Effector memory CD8-positive, alpha-beta T cell (primary cell): ENCODE measurements at places on chromosomes 12 and 14.

- H3K27me3 ChIP-seq = peaks cover 47% of the 10 kb centered on the region
- no peak for DNase-seq
Observed at GRCh38 chr14:64298773-64299172, 4.6 kb upstream of the ESR2 start.

- no peaks in the 10 kb centered on the region for H3K27me3 ChIP-seq
- DNase-seq = no peak
- no peaks in the 10 kb centered on the region for H3K4me1 ChIP-seq
- H3K36me3 ChIP-seq = no peaks in the 10 kb centered on the region
- H3K4me3 ChIP-seq = no peak overlapping the region
- H3K27ac ChIP-seq = no peak overlapping the region
Observed at GRCh38 chr14:85016496-85016895, 513.4 kb upstream of the FLRT2 start.

- no peak overlapping the region for H3K4me3 ChIP-seq
- peaks cover 3% of the 10 kb centered on the region for H3K4me1 ChIP-seq
Observed at GRCh38 chr14:103545219-103545914, 16.4 kb downstream of the TRMT61A start.

- no peak overlapping the region for H3K4me3 ChIP-seq
- DNase-seq = no peak
- peaks cover 4% of the 10 kb centered on the region for H3K36me3 ChIP-seq
- no peaks in the 10 kb centered on the region for H3K27me3 ChIP-seq
- H3K4me1 ChIP-seq = peaks cover 27% of the 10 kb centered on the region
Observed at GRCh38 chr14:93304771-93305170, 28.1 kb downstream of the BTBD7 start.

DNA sequence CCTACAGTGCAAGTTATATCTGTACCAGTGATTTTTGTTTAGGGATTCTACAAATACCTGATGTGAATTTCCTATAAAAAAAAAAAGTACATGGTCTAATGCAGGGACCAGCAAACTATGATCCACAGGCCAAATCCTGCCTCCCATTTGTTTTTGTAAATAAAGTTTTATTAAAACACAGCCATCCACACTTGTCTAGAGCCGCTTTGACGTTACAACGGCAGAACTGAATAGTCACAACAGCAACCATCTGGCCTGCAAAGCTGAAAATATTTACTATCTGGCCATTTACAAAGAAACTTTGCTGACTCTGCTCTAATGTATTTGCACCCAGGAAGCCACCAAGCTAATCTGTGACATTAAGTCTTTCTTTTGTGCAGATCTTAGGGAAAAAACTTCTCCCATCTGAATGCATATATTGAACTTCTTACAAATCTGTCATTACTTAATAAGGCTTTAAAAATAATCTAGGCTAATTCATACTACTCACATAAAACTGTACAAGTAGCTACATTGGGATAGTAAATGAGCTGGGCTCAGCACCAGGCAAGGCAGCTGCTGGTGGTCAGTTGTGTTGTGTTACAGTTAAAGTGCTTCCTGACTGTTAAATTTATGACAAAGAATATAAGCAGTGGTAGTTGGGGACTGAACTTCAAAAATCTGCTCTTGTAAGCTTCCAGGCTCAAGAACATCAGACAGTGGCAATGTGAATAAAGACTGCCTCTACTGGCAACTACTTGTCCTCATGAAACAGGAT is 303.3 kb downstream of the MED13L start:
- DNase-seq = no peak
- H3K27ac ChIP-seq = no peak overlapping the region
- H3K4me1 ChIP-seq = no peaks in the 10 kb centered on the region
- no peaks in the 10 kb centered on the region for H3K27me3 ChIP-seq
- peaks cover 65% of the 10 kb centered on the region for H3K36me3 ChIP-seq
